ENCODE measurements at places on chromosomes 6 and 20.

DNA sequence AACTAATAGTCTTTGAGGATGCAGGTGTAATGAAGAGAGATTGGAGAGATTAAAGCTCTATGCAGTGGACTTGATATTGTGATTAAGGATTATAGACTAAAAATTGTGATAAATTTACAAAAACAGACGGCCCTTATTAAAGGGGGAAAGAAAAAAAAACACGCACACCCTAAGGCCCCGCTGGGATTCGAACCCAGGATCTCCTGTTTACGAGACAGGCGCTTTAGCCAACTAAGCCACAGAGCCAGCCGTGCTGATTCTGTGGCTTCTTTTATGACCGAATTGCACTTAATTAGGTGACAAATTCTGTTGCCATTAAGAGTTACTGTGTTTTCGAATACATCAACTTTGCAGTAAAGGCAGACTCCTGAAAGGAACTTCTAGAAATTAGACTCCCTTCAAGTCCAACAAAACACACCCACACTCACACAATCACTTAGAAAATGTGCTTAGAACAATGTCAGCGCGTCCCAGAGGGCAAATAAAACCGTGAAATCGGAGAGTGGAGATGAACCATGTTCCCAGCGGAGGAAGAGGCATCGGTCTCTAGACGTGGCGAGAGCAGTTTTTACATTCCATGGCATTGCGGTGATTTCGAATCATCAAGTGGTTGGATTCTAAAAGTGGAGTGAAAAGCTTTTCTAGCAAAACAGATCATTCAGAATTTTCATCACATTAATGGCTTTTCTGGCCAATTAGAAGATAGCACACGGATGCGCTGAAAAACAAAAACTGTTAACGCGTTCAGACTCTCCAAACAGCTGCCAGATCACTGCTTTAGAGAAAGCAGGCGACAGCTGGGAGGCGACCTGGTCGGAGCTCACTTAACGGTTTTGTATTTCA lies 122.6 kb downstream of the GPX5 start:
- ATAC-seq = peak; percentile 87

DNA sequence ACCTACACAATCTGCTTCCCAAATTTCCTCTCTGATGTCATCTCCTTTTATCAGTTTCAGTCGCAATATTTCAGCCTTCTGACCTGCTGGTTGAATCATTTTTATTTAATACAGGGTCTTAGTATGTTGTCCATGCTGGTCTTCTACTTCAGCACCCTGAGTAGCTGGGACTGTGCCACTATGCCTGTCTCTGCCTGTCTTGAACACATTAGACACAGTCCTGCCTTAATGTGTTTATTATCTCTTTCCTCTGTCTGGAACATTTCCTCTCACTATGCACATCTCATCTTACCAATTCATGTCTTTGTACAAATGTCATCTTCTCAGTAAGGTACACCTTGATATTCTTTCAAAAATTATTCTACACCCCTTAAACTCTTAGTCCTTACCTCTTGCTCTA lies 106.5 kb downstream of the THEMIS start:
- ATAC-seq = no peak

DNA sequence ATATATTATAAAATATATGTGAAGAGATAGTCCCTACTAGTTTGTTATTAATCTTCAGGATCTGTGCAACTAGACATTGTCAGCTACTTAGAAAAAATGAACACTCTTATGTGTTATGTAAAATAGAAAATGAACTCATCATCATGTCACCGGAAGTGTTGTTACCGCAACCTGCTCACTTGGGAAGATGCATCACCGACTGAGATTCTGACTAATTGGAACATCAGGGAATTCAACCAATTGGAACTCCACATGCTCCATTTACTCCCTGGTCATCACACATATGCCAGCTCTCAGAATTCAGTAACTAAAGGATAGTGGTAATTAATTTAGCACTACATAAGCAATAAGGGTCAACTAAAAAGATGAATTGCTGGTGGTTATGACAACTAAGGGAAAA lies 16.7 kb upstream of the B3GAT2 start:
- ATAC-seq = no peak

DNA sequence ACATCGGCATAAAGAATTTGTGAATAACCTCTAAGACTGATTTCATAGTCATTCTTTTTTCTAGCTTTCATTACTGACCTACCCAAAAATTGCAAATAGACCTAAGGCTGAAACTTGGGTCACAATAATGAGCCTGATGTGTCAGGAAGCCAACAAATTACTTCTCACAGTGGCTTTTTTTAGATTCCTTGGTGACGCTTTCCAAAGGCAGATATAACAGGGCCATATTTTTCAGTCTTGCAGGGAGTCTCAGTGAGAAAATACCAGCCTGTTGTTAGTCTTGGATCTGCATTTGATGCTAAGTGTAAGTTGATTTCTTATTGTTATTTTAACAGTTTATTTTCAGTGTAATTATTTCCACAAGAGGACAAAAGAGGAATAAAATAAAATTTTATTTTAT lies 179.7 kb downstream of the KHDC1L start:
- ATAC-seq = no peak

GRCh38 chr6:96610019-96610418 lies 47.1 kb downstream of the FHL5 start:
- ATAC-seq = no peak

- no peak for ATAC-seq
Measured at GRCh38 chr6:111589366-111589765, 16.3 kb downstream of the TRAF3IP2 start.

DNA sequence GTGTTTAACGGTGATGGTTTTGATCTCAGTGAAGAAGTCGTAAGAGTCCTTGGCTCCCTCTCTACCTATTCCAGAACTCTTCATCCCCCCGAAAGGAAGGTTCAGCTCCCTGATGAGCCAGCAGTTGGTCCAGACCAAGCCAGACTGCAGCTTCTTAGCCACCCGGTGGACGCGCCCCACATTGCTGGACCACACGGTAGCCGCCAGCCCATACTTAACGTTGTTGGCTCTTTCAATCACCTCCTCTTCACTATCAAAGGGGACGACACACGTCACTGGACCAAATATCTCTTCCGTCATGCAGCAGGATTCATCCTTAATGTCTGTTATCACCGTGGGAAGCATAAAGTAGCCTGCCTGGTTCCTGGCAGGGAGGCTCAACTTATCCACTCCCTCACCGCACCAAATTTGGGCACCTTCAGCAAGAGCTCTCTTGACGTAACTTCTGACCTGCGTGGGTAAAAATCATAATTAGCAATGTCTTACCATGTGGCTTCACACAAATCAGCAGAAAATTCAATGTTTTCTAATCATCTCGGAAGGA lies 31.4 kb downstream of the ALDH8A1 start:
- ATAC-seq = no peak

DNA sequence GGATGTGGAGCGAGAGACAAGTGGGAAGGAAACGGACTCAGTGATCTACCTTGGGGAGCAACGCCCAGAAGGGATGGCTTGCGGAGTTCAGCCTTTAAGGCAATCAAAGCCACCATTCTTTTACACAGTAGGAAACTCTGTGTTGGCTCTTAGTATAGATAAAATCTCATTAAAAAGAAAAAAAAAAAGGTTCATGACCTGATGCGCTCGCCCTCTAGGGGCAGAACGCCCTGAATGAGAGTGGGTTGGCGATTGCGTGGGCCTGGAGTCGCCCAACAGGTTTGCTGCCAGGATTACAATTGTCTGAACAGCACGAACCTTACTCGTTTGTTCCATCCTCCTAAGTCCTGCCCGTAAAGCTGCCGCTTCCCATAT lies 1.2 kb downstream of the TPD52L1 start:
- no peak for ATAC-seq

GRCh38 chr20:16955971-16956370 lies 207.8 kb downstream of the OTOR start:
- no peak for ATAC-seq

DNA sequence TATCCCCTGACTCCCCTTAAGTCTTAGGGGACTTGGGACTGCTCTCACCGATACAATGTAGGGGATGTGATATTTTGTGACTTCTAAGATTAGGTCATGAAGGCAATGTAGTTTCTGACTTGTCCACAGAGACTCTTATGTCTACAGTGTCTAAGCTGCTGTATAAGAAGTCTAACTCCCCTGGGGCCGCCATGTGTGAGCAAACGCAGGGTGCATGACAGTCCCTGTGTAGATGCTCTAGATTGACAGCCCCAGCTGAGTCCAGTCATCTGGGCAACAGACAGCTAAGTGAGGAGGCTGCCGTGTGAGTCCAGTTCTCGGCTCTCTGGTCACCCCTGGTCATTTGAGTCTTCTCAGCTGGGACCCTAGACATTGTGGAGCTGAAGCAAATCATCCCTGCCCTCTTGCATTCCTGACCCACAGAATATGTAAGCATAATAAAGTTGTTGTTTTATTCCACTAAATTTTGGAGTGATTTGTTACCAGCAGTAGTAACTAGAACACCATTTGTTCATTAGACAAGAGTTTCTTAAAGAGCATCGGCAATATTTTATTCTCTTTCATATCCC lies 743.3 kb upstream of the CHD6 start:
- no peak for ATAC-seq

GRCh38 chr6:131116755-131117360 lies 18.4 kb upstream of the AKAP7 start:
- no peak for ATAC-seq

DNA sequence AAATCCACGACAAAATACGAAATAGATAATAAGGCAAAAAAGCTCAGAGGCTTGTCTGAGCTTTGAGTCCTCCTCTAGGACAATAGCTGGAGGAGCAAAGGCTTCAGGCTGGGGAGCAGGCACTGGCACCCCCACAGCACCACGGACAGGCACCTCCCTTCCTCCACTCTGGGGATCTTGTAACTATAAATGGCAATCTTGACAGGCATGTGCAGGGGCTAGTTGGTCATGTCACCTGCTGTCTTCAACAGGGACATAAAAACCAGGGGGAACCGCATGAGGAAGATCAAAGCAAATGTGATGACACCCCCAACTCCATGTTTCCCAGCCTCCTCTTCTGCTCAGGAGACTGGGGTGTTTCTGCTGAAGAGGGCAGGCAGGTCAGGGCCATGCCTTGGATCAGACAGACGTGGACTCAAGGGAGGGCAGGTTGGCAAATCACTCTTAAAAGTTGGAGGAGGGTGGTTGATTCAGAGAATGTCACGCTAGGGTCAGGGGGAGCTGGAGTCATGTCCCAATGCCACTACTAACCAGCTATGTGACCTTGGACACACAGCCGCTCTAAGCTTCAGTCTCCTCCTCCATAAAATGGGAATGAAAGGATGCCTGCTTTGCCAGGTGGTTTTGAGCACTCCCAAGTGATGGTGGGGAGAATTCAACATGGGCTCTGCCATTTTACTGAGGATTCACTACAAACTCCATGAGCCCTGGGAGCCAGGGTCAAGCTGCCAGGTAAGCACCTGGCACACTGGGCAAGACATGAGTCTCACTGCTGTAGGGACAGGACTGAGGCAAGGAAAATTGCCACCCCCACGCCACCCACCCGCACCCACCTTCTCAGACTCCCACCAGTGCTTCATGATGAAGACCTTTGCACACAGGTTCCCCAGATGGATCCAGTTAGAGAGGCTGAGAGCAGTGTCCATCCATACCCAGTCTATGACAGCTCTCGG lies 48.0 kb downstream of the NPEPL1 start:
- no peak for ATAC-seq

DNA sequence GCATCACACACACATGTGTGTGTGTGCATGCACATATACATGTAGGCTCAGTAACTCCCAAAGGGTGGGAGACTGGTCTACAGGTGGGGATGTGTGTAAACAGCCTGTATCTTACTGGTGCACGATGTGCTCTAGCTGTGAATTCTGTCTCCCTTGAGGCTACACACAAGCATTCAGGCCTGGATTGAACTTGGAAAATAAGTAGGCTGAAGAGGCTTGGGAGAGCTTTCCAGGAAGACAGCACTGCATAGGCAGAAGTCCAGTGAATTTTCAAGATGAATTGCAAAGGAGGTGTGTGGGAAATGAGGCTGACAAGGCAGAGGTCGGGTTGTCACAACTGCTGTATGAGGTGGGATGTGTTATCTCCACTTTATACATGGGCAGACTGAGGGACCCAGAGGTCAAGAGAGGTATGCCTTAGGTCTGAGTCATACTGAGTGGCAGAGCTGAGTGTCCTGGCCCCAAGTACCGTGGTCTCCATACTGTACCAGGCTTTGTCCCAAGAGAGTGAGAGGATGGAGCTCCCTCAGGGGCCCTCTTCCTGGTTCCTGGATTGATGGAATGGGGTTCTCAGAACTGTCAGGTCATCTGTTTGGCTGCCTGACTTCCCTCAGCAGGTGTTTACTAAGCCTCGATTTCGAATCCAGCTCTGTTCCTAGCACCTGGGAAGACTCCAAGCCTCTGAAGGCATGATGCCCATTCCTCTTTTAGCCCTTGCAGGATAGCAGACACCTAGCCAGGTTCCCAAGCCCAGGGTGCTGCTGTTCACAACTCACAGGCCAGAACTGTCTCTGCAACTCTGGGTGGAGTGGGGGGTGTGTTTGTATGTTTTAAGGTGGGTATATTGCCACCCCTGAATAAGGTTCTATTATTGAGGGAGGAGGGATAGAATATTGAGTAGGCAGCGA lies 14.4 kb downstream of the SNPH start:
- ATAC-seq = peak; percentile 68

DNA sequence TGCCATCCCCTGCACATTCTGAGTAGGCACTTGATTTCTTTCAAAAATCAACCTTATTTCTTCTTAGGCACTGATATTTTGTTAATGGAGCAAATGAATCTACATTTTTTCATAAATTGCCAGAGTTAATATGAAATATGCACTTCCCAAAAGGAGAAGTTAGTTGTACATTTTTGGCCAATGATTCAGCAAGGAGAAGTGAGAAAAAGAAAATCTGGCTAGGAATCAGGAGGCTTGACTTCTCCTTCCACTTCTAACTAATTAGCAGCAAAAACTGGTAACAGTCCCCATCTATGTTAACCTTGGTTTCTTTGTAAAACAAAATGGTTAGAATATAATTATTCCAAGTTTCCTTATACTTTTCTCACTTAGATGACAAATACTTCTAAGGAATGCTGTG lies 7.0 kb upstream of the DSE start:
- ATAC-seq = no peak

DNA sequence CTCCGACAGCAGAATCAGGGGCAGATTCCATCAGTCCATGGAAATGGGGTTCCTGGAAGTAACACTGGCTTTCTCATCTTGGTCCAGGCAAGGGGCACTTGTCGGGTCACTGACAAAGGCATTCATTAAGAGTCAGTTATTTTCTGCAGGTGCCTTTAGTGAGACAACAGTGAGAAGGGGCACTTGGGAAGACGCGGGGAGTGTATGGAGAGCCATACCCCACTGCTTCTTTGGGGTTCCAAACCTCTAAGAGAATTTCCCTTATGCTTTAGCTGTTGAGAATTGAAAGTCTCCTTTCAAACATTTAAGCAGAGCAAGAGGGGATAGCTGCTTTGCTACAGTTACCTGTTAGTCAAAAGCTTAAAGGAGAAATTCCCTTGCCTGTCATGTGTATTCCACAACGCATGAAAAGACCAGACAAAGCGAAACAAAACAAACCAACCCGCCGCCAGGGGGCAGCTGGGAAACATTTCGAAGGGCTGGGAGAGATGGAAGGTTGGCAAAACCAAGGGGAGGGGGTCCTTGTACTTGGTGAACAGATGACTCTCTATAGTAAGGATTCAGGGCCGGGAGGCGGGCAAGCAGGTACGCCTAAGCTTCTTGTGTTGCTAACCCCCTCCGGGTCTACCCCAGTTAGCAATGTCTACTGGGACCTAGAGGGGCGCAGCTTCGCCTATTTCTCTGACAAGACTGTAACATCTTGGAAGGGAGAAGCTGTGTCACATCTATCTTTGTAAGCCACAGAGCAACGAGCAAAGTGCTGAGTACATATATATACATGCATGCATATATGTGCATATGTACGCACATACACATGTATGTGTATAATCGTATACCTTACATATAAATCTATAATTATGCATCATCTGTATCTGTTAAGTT lies 474.9 kb upstream of the AGPAT4 start:
- peak; percentile 86 for ATAC-seq
